Renal pelvis (tissue), 12 donors: ENCODE measurements at places on chromosomes 13 and 19.

GRCh38 chr19:10699650-10700335 lies 1.4 kb upstream of the QTRT1 start:
- no peak for DNase-seq

- DNase-seq: no peak
Measured at GRCh38 chr13:109790942-109791605, 4.7 kb upstream of the IRS2 start.

- no peak for DNase-seq
Measured at GRCh38 chr19:4423416-4424126, 21.1 kb downstream of the CHAF1A start.

DNA sequence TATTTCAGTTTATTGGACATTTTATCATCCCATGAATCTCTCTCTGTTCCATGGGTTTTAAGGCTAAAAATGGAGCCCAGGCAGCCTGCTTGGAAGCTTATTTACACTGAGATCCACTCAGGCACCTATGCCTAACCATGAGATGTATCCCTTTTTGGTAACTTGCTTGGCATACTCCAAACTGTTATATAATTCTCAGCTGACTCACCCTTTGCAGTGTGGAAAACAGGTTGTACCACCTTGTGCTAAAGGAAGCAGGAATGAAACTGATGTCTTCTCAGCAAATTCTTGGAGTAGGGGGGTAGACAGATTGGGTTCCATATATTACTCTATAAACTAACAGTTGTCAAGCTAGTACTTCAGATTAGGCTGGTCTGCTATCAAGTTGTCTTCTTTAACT lies 483.6 kb downstream of the KLF5 start:
- no peak for DNase-seq

- no peak for DNase-seq
Measured at GRCh38 chr19:49875857-49876421, 1.2 kb downstream of the AKT1S1 start.

DNA sequence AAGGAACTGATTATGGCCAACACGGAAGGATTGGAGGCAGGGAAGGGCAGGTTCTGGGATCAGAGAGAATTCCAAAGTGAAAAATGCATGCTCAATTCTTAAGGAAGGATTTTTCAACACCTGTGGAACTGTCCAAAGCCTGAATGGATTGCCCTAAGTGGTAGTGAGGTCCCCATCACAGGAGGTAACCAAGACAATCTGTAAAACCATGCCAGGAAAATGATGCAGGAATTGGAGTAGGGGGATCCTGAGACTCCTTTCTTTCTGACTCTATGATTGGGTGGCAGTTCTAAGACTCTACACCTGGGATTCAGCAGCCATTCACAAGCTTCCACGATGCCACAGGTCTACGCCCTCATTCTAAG lies 56.5 kb upstream of the ZNRF4 start:
- no peak for DNase-seq

DNA sequence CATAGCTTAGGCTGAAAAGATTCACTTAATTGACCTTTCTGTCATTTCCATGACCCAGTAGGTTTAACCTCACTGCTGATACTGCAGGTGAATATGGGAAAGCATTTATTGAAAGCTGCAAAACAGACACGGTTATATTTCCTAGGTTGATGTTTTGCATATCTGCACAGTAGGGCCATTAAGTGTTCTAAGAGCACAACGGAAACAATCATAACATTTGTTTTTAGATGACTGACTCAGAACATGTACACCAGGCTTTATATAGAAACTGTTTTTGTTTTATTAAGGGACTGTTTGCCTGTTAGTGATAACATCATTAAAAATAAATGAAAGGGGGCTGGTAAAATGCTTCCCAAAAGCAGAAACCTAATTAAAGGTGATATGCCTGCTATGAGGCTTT lies 367.8 kb downstream of the DACH1 start:
- DNase-seq: no peak

DNA sequence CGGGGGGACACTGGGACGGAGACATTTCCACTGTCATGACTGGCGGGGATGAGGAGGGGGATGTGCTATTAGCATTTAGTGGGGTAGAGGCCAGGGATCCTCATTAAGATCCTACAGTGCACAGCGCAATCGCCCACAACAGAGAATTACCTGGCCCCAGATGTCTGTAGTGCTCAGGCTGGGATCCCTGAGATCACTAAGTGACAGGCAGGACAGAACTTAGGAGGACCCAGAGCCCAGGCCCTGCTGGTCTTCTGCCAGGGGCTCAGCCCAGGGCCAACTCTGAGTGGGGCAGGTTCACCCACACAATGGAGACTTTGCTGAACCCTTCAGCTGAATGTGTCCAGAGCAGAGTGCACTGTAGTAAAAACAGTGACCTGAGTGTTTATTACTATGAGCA lies 4.6 kb downstream of the RANBP3 start:
- DNase-seq: no peak
